ENCODE measurements at places on chromosomes 13 and 19.

- DNase-seq, result no peak
These were observed 12.4 kb upstream of the CNFN start for GRCh38 chr19:42402376-42403116.

DNA sequence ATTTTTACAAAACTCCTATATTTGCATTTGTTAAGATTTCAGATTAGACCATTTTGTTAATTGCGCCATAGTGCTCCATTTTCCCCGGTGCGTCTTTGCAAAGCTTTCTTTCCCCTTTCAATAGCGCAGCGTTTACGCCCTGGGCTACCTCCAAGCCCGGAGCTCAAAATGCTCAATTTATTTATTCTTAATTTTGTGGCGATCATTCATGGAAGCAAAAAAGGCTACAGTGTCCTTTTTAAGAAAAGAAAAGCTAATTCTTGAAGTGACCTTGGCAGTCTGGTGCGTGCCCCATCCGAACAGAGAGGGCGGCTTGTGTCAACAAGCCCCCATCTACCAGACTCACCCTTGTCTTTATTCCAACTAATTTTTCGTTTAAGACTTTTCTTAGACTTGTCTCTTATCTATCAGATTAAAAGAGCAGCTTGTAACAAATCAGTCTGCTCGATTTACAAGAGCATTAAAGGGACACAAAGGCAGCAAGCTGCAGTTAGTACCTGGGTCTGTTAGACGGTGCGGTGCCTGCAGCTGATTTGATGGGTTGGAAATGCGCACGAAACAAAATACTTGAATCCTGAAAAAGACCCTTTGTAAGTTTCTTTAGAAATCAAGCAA, 30.1 kb downstream of the GSX1 start:
- peak; percentile 19 for DNase-seq

DNA sequence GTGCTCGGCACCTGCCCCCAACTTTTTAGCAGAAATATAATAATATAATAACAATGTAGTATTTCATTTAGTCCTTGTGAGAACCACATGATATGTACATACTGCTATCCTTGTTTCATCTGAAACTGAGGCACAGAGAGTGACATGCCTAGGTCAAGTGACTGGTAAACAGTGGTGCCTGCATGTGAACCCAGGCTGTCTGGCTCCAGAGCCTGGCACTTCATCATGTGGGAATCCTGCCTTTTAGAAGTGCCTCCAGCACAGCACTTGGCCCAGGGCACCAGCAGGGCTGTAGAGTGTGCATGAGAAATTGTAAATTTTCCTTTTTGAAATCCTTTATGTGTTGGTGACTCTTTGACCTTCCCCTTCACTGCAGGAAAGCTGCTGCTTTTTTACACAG, 27.4 kb downstream of the PRAM1 start:
- DNase-seq, result no peak

DNA sequence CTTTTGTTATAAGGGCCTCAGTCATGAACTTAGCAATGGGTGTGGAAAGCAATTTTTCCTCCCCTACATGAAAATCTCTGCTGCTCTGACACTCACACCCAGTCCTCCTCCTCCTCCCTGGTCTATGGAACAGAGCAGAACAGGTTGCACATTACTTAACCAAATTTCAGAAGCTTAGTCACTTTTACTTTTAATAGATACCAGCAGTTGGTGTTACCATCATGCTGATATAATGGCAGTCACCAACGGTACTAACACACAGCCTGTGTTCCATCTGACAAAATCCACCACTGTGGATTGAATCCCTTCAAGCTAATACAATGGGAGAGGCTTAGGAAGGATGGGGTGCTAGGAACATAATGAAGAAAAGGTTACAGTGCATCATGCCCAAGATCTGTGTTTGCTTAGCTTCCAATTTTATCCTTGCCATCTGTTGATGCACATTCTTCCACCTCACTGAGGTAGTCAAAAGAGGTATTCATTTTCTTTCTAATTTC, 9.8 kb downstream of the TPT1 start:
- no peak for DNase-seq

GRCh38 chr19:38900202-38900629, 447 bp downstream of the NFKBIB start:
- peak; percentile 79 for DNase-seq

DNA sequence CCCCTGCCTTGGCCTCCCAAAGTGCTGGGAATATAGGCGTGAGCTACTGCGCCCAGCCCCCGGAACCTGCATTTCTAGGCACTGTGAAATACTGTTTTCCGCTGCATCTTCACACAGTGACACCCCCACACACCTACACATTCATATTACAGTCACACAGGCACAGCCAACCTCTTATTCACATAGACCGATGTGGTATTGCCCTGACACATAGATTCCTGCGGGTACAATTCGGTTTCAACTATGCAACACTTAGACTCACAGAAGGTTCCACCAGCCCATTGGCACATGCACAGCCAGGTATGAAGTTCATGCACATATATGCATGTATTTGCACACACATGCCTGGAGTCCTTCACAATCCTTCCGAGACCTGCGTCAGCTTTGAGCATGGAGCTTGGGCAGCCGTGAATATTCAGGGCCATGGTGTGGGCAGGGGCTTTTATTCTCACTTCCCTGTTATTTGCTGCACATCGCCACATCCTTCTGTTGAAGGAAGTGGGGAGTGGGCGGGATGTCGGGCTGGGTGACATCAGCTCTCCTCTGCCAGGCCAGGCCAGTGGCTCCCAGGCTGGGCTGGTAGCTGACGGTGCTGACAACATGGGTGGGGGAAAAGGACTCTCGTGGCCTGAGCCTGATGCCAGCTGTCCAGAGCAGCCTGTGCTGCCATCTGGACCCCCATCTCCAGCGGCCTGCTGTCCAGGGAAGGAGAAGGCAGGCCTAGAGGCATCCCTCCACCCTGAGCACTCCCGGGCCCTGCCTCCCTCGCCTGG, 5.4 kb upstream of the CDC37 start:
- no peak for DNase-seq

Data from dermis blood vessel endothelial cell (primary cell).